ENCODE measurements at places on chromosomes 3 and 15.

DNA sequence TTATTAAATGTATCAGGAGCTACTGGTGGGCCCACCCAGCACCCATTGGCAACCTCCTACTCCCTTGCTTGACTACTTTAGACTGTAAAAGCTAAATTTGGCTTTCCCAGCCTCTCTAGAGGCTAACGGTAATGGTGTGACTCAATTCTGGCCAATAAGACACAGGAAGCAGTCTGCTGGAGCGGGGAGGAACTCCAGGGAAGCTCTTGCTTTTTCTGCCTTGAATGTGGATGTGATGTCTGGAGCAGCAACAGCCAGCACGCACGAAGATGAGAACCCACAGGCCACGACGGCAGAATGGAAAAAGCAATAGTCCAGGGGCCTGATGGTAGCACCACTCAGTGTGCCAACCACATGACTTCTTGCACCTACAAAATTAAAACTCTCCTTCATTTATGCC, 39.9 kb downstream of the RAB6B start:
- no peak for DNase-seq

GRCh38 chr15:68784206-68784605, 36.5 kb downstream of the ANP32A start:
- DNase-seq = no peak

GRCh38 chr3:133944641-133945380, 49.1 kb upstream of the RAB6B start:
- DNase-seq = no peak

- DNase-seq = no peak
These were observed 346.7 kb downstream of the IL20RB start for GRCh38 chr3:137304313-137305056.

- no peak for DNase-seq
These were observed 166.0 kb downstream of the FMN1 start for GRCh38 chr15:33028495-33028894.

DNA sequence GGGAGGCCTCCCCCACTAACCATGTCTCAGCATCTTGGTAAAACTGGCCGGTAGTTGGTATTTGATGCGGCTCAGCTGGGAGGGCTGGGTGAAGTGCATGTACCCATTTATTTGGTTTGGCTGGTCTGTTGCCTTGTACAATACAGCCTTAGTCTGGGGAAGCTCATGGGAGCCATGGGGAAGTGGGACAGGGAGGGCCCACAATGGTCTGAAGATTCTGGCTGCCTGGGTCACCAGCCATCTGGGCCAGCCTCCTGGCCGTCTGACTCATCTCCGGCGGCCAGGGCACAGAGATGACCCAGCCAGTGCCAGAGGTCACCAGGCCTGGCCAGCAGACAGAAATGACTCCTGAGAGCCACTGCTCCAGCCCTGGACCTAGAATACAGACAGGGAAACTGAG, 51.6 kb upstream of the SMAD6 start:
- DNase-seq = no peak

- no peak for DNase-seq
These were observed 47.3 kb downstream of the ATP8B4 start for GRCh38 chr15:50071551-50072258.

GRCh38 chr3:113559009-113559408, 26.7 kb downstream of the SIDT1 start:
- no peak for DNase-seq

GRCh38 chr3:139465636-139466035, 10.7 kb downstream of the RBP2 start:
- DNase-seq = no peak
